Stimulated activated CD4-positive, alpha-beta T cell treated with anti-CD3 and anti-CD28 coated beads, Interleukin-1b, Interleukin-23, amount 100 ng/mL, for 1 hour (primary cell): ENCODE measurements at places on chromosomes 6 and 20.

- no peak for DNase-seq
Observed at GRCh38 chr6:100134703-100135102, 140.7 kb upstream of the MCHR2 start.

- DNase-seq, result no peak
Observed at GRCh38 chr6:78611886-78612480, 255.4 kb upstream of the IRAK1BP1 start.

DNA sequence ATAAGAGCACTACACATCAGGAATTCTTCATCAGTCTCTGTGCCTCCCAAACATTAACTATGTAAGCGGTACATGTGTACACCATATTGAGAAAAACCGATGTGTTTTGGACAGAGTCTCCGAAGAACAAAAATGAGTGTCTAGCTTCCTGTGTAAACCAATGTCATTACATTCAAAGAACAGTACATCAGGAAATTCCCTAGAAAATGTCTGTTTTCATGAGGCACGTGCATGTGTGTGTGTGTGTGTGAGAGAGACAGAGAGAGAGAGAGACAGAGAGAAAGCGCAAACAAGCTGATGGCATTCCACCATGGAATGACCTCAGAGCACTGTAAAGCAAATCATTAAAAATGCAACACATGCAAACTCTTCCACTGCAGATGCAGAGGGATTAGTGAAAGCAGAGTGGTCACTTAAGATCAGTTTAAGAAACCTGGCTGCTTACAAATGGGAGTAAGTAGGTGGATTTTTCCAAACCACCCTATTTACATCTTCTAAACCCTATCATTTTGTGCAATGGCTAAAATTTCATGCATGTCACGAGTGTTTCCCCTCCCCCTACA is 133.9 kb downstream of the HIVEP2 start:
- no peak for DNase-seq

DNA sequence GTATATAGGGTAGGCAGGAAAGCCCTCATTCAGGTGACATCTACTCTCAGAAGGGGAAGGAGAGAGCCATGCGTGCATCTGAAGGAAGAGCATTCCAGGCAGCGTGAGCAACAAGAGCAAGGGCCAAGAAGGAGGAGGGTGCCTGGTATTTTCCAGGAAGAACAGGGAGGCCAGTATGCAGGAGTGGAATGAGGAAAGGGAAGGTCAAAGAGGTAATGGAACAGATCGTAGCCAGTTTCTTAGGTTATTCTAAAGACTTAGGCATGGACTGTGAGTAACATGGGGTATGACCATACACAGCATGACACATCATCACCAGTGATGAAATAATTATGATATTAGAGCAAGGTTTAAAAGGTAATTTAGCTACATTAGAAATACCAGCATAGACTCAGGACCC is 24.1 kb downstream of the ALDH8A1 start:
- no peak for DNase-seq

GRCh38 chr6:26331218-26332073 is 33.6 kb upstream of the BTN3A2 start:
- no peak for DNase-seq

DNA sequence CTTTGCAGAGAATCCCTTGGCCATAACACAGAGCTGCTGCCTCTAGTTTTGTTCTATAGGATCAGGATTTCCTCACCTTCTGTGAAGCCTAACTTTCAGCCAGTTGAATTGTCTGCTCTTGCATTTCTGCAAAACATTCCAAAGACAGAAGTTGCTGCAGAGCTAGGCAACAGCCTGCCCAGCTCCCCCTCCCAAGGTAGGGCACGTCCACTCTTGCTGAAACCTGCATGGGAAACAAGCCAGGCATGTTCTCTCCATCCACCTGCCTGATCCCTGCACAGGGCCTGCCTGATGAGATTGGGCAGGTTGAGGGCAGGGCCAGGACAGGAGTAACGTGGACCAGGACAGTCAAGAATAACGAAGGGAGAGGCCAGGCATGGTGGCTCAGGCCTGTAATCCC is 58.9 kb upstream of the NAA20 start:
- no peak for DNase-seq

DNA sequence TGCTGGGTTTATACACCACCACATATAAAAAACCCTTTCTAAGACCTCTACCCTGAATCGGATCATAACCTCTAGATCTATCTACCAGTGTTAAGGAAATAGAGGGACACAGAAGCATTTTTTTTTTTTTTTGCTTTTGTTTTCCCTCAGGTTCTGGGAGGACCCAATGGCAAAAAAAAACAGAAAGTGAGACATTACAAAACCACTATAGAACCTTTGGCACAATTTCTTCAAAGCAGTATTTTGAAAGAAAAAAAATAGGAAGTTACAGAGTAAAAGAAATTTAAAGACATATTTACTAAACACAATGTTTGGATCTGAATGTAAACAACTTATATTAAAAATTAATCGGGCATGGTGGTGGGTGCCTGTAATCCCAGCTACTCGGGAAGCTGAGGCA is 1258.7 kb upstream of the GJE1 start:
- DNase-seq, result no peak

- no peak for DNase-seq
Observed at GRCh38 chr6:146153040-146153758, 124.3 kb downstream of the GRM1 start.

DNA sequence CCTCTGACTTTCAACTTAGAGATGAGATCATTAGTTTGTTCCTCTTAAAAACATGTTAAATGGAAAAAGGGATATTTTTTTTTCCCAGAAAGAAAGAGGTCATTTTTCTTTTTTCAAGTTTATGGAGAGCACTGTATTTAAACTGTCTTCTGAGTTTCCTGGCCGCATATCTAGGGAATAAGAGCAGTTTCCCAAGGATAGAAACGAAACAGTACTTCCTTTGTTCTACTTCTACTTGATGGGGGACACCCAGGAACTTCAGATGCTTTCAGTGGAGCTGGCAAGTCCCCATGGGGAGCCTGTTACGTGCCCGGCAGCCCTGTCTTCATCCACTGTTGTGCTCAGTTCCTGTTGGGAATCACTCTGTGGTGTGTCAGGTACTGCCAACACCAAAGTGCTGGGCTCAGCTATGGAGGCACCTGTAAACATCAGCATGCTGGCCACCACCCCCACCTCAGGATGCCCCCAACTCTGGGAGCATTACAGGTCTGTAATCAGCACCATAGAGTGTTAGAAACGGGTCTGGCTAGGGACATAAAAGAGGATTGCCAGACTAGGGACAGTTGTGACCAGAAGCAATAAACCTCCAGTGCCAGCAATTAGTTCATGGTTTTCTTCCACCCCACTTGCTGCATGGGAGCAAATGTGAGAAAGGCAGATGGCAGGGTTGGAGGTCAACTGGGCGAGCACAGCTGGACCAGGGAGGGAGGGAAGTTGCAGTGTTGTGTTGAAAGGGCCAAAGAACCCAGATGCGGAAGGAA is 221.7 kb upstream of the ECI2 start:
- no peak for DNase-seq

DNA sequence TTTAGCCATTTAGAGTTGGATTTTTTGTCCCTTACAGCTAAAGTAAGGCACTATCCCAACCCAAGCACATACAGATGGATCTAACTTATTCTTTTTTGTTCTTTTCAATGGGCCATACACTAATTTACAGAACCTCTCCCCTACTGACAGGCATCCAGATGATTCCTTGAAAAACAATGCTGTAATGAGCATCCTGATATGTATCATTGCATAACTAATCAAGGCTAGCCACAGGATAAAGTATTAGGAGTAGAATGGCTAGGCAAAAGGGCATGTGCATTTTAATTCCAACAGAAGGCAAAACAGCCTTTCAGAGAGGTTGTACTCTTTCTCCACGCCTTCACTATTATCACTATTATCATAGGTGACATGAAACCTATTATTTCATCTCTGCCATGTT is 54.1 kb downstream of the ELOVL5 start:
- no peak for DNase-seq

- no peak for DNase-seq
Observed at GRCh38 chr20:3238616-3239025, 369 bp downstream of the SLC4A11 start.

GRCh38 chr6:65924411-65924810 is 217.4 kb upstream of the EYS start:
- DNase-seq, result no peak

GRCh38 chr6:153084393-153084792 is 46.7 kb downstream of the RGS17 start:
- no peak for DNase-seq

- no peak for DNase-seq
Observed at GRCh38 chr6:163733061-163733460, 318.5 kb downstream of the QKI start.

- no peak for DNase-seq
Observed at GRCh38 chr20:13299401-13299800, 78.3 kb downstream of the ISM1 start.
